PC-3 (cell line): ENCODE measurements at places on chromosomes 6 and 20.

DNA sequence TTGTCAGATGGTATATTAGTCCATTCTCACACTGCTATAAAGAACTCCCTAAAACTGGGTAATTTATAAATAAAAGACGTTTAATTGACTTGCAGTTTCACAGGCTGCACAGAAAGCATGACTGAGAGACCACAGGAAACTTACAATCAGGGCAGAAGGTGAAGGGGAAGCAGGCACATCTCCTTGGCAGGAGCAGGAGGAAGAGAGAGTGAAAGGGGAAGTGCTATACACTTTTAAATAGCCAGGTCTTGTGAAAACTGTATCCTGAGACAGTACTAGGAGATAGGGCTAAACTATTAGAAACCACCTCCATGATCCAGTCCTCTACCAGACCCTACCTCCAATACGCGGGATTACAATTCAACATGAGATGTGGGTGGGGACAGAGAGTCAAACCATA lies 193.9 kb upstream of the KCNG1 start:
- no peak for DNase-seq

GRCh38 chr6:71982389-71982788 lies 96.0 kb downstream of the RIMS1 start:
- DNase-seq: no peak

- DNase-seq: no peak
These were observed 37.8 kb upstream of the RNF182 start for GRCh38 chr6:13886949-13887348.

GRCh38 chr20:44609006-44609515 lies 26.7 kb downstream of the PKIG start:
- DNase-seq: no peak

- DNase-seq: no peak
These were observed 102.8 kb upstream of the PHACTR1 start for GRCh38 chr6:12613811-12614210.

GRCh38 chr6:137792160-137793033 lies 74.7 kb upstream of the TNFAIP3 start:
- no peak for DNase-seq

- no peak for DNase-seq
These were observed 156.0 kb downstream of the C6orf58 start for GRCh38 chr6:127732927-127733326.

GRCh38 chr6:116463301-116463700 lies 2.1 kb downstream of the CALHM6 start:
- DNase-seq: no peak

DNA sequence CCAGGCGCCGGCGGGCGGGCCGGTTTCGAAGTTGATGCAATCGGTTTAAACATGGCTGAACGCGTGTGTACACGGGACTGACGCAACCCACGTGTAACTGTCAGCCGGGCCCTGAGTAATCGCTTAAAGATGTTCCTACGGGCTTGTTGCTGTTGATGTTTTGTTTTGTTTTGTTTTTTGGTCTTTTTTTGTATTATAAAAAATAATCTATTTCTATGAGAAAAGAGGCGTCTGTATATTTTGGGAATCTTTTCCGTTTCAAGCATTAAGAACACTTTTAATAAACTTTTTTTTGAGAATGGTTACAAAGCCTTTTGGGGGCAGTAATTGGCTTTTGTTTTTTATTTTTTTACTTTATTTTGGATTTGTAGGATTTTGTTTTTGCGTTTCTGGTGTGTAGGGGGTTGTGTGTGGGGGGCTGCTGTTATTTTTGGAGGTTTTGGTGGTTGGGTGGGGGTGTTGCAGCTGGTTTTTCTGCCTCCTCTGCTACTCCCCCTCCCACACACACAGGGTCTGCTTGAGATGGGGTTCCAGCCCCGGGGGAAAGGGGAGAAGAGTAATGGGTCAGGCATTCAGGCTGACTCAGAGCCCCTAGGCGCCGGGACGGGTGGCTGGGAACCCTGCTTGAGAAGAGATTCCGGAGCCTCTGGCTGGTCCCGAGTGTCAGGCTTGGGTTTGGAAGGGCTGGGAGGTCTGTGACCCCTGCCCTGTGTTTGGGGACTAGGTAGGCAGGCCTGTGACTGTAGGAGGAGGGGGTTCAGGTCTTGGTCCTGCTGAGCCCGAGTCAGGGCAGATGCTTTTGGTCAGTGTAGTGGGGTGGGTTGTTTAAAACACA lies 2.0 kb downstream of the CEBPB start:
- peak; percentile 95 for DNase-seq
